Ovary (tissue), 10 donors: ENCODE measurements at places on chromosomes 2 and 18. TPM values are rescaled to one million over a fixed set of nuclear protein-coding genes. Genes with fewer than 3 reads are reported as not detected.
A peak's percentile ranks its signal among the peaks of the same experiment; 100 is the strongest.

AOX1 gene
- total RNA-seq = 48.5 TPM

AFF3 gene
- 40.8 TPM for total RNA-seq

- DNase-seq = no peak
These were observed 65.4 kb downstream of the LDAH start for GRCh38 chr2:20757405-20758090.

GRCh38 chr2:47899915-47900816 is 6.1 kb downstream of the FBXO11 start:
- no peak for DNase-seq

TRIB2 gene
- total RNA-seq = 120 TPM

GRCh38 chr2:195009202-195009601 is 647.8 kb upstream of the SLC39A10 start:
- no peak for DNase-seq

DNA sequence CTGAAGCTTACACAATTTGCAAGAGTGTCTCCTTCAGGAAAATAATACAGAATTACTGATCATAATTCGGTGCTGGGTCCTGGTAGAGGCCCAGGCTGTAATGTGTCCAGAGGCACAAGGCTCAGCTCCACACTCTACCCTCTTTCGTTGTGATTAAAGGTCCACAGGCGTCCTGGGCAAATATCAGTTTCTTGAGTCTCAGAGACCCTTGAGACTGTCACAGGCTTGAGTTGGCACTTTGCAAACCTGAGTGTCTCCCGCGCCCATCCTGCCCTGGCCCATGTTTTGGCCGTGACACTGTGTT is 46.9 kb upstream of the SMAD7 start:
- DNase-seq = no peak

GRCh38 chr2:201701646-201702045 is 3.2 kb upstream of the MPP4 start:
- no peak for DNase-seq

DNA sequence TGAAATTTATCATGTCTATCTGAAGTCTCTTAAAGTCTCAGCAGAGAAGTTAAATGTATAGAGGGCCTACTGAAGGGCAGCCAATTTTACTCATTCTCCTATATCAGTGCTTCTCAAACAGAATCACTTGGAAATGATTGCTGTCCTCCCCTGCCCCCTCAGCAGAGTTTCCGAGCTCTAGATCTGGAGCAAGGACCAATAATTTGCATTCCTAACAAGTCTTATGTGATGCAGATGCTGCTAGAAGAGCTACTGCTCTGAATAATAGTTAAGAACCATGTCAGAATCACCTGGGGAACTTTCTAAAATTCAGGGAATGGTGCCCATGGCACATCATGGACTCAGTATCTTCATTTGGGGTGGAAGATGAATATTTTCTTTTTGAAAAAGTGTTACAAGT is 105.6 kb upstream of the EPHA4 start:
- DNase-seq = no peak

GRCh38 chr2:13651684-13652131 is 935.0 kb downstream of the TRIB2 start:
- no peak for DNase-seq

DNA sequence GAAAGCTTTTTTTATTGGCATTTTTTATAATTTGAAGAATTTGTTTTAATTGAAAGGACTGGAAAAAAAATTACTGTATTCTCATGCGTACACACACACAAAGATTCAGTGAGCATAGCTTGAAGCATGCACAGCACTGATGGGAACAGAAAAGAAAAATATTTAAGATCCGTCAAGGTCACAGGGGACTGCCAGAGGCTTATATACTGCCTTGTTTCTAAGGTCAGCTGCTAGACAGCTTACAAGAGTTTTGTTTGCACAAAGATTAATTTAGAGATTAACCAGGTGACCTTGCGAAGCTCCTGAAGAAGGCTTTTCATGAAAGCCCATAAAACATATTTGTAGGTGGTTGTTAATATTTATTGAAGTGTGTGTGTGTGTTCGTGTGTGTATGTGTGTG is 396.3 kb downstream of the TRIB2 start:
- no peak for DNase-seq

DNA sequence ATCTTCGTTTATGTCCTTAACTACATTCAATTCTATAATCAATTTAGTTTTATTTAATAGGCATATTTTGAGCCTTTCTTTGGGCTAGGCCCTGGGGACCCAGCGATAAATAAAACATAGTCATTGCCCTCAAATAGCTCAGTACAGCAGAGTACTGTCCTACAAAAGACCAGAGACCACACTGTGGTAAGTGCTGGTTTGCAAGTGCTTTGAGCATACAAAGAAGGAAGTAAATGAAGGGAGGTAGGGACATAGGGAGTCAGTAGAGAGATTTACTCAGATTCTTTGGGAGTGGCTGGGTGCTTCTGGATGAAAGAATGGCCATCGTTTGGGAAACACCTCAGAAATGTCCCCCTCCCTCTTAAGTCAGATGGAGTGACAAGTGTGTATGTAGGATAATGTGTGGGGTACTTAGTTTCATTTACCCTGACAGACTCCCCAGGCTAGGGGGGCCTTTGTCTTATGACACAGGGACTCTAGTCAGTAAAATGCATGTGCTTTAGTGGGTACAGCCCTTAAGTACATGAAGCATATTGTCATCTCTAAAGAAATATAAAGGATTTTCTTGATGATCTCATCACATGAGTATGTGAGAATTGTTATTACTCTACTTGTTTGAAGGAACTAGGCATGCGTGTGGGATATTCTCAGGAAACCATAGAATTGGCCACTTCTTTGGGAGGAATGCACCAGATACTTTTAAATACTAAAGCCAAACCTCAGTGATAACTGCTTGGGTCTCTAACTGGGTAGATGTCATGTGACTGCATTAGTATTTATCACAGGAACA is 35.1 kb downstream of the MAPRE2 start:
- DNase-seq = no peak

GRCh38 chr18:77095391-77096371 is 36.9 kb downstream of the MBP start:
- DNase-seq = peak; percentile 48

- no peak for DNase-seq
These were observed 543.5 kb upstream of the HNMT start for GRCh38 chr2:137420744-137421143.

DNA sequence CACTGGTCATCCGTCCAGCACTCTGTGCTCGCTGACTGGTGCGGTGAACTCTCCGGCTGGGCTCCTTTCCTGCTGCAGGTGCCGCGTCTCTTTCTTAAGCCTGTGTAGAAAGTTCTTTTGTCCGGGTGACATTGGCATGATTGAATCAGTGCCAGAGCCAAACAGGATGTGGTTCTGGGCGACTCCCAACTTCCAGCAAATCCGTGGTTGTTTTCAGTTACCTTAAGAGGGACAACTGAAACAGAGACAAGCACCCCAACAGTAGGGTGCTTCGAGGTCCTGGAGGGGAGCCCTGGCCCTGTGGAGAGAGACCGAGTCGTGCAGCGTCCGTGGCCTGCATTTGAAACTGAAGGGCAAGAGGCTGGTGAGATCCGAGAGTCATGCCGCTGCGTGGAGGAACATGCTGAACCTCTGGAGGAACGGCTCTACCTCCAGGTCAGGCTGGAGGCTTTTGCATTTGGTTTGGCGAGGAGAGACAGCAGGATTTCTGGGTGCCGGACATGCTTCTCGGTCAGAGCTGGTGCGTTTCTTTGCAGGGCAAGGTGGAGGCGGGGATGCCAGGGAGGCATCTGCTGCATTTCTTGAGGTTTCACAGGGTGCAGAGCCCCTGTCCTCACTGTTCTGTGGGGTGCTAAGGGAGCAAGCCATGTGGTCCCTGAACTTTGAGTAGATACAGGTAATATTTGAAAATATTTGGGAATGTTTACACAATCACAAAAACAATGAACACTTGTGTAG is 26.8 kb downstream of the SH3BP4 start:
- DNase-seq = no peak

DNA sequence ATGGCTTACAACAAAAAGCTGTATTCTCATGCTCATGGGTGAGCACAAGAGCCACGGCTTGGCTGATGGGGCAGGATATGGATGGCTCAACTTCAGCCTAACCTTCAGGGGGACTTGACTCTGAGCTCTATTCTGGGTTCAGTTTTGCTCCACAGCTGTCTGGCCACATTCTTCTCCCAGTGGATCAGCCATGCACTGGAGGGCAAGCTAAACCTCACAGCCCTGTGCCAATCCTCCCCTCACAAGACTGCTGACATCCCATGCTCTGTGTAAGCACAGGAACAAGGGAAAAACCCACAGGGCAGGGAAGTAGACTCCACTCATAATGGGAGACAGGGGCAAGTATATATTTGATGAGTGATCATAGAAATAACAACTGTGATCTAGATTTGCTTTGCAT is 35.6 kb downstream of the COPS8 start:
- DNase-seq = no peak

- DNase-seq = no peak
These were observed 2.4 kb upstream of the SH2D6 start for GRCh38 chr2:85415980-85416650.

COLEC11 gene
- 48.6 TPM for total RNA-seq

DNA sequence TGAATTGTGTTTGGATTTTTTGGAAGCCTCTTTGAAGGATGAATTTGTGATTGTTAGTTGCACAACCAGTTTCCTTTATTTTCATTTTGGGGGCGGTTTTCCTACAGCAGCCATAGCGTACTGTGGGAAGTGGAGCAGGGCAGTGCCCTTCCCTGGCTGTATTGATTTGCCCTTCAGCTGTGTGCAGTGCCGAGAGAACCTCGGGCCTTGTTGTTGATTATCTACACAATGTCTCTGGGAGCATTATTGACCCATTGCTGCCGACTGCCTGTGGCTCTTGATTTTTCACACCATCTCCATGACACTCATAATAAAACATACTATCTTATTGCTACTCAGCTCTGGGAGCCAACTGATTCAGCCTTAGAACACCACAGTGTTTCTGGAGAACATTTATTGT is 162.2 kb upstream of the BOD1L2 start:
- no peak for DNase-seq

DNA sequence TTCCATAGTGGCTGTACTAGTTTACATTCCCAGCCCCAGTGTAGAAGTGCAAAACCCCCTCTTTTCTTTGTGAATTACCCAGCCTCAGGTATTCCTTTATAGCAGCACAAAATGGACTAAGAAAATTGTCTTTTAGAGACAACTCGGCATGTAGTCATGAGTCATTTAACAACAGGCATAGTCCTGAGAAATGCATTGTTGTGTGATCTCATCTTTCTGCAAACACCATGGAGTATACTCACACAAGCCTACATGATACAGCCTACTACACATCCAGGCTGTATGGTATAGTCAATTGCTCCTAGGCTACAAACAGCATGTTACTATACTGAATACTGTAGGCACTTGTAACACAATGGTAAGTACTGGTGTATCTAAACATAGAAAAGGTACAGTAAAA is 44.4 kb upstream of the MBP start:
- no peak for DNase-seq

HTR2B gene
- total RNA-seq = 0.15 TPM

- DNase-seq = no peak
These were observed 5.3 kb downstream of the RNU2-63P start for GRCh38 chr2:88011011-88011410.

IL1RL2 gene
- 1.3 TPM for total RNA-seq

DNA sequence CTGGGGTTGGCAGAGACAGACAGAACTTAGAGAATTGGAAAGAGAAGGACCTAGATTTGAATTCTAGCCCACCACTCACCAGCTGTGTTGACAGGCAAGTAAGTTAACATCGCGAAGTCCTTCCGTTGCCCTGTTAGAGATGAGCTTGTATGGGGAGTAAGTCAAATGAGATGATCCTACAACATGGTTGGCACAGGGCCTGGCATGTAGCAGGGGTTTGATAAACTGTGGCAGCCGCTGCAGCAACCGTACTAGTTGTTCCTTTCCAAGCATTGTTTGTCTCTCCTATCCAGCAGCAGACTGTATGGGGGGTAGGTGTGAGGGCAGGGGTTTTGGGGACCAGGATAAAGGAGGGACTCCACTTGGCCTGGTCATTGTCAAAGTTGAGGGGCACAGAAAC is 16.0 kb downstream of the TET3 start:
- no peak for DNase-seq

PPM1G gene
- 48.0 TPM for total RNA-seq

DNA sequence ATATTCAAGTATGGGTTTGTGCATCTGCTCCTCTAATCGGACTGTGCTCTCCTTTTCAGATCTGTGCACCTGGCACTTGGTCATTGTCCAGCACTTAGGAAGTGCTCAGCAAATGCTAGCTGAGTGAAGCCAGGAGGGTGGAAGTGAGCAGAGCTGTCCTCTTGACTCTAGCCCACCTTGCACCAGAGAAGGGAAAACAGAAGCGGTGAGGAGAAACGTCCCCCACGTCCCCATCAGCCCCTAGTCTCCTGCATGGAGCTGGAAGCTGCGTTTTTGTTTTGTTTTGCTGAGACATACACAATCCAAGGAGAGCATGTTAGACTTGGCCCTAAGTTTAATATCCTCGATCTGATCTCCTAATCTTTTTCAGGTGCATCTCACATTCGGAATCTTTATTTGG is 73.6 kb downstream of the EN1 start:
- DNase-seq = no peak

GRCh38 chr2:45008296-45009129 is 739 bp downstream of the SIX2 start:
- no peak for DNase-seq

DNA sequence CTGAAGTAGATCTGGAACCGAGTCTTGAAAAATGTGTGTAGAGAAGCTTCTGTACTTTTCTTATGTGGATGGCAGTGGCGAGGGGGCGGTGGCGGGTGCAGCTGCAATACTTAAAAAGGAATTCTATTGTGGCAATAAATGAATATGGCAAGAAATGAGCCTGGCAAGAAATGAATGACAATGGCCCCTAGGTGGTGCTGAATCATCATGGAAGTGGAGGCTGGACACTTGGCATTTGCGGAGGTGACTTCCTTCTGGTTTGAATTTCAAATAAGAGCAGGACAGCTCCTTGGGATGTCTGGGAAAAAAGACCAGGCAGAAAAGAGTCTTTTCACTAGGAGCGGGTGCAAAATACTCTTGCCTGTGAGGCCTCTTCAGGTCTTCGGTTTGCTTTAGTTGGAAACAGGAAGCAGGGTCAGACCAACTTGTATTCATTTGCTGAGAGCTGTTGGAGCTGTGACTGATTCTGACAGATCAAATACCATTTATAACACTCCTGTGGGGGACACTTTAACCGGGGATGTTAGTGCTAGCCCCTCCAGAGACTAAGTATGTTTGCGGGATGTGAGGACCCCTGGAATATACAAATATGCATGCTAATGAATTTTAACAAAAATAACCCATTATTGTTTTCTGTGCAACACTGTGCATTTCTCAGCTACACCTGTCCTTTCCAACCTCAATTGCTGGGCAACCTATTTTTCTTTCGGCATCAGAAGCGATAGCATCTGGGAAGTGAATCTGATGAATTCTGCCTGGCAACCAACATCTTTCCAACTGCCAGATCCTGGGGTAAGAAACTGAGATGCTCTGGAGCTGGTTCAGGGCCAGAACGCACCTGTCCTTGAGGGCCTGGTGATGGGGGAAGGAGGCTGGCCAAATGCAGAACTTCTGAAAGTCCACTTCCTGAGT is 35.4 kb downstream of the FASTKD2 start:
- peak; percentile 65 for DNase-seq

CHRNA1 gene
- not detected for total RNA-seq

HOXD13 gene
- total RNA-seq = not detected

- no peak for DNase-seq
These were observed 256.4 kb downstream of the TFCP2L1 start for GRCh38 chr2:121028577-121028976.
